HuH-7.5 (cell line): ENCODE measurements at places on chromosomes 16 and 17.

GRCh38 chr17:63963123-63963522 is 9.6 kb downstream of the SCN4A start:
- DNase-seq, result no peak

DNA sequence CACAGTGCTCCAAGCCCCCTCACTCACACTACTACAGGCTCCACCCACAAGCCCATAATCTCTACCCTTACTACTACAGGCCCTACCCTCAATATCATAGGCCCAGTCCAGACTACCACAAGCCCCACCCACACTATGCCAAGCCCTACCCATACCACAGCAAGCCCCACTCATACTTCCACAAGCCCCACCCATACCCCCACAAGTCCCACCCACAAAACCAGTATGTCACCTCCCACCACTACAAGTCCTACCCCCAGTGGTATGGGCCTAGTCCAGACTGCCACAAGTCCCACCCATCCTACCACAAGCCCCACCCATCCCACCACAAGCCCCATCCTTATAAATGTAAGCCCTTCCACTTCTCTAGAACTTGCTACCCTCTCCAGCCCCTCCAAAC is 13.8 kb downstream of the RIPOR1 start:
- DNase-seq, result peak; percentile 59

DNA sequence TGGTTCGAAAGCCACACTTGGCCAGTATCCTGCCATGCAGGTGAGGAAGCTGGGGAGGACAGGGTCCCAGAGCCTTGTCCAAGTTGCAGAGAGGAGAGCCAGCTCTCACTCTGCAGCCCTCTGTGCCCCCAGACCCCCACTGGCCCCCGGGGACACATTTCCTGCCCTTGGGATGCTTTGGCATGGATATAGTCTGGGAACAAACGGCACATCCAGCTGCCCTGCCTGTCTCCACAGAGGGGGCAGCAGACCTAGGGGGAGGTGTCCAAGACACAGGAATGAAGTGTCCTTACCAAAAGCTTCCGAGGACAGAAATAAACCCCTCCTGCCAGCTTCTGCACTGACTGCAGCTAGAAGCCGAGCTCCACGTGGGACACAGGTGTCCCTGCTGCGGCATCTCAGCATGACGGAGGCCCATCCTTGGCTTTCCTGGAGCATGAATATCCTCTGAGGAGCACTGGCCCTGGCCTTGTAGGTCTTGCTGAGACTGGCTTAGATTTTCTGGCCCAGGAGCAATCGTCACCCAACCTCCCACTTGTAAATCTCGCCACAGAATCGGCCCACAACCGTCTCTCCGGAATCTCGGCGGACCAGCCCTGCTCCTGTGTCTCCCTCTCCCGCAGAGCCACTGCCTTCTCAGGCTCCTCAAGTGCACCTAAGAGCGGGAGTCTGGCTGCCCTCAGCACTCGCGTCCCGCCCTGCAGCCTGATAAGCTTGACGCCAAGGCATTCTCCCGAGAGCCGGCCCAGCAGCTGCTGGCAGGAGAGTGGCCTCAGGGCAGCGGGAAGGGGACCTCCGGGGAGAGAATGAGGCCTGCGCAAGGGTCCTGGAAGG is 1.1 kb upstream of the CAPN15 start:
- no peak for DNase-seq

GRCh38 chr16:22321340-22322001 is 24.3 kb downstream of the POLR3E start:
- peak; percentile 57 for DNase-seq

DNA sequence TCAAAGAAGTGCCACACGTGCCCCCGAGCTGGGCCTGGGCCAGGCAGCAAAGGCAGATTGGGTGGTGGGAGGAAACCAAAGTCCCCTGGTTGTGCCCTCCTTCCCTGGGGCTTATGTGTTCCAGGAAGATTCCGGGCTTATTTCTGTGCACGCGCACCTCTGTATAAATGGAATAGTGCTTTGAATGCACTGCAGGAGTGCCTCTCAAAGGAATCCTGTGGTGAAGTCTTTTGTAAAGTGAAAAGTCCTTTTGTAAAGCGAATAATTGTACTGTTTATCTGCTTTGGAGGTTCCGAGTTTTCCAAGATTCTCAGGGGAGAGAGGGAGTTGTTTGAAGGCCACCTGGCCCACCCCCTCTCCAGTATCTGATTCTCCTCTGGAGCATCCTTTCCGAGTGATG is 26.8 kb downstream of the C17orf75 start:
- no peak for DNase-seq

DNA sequence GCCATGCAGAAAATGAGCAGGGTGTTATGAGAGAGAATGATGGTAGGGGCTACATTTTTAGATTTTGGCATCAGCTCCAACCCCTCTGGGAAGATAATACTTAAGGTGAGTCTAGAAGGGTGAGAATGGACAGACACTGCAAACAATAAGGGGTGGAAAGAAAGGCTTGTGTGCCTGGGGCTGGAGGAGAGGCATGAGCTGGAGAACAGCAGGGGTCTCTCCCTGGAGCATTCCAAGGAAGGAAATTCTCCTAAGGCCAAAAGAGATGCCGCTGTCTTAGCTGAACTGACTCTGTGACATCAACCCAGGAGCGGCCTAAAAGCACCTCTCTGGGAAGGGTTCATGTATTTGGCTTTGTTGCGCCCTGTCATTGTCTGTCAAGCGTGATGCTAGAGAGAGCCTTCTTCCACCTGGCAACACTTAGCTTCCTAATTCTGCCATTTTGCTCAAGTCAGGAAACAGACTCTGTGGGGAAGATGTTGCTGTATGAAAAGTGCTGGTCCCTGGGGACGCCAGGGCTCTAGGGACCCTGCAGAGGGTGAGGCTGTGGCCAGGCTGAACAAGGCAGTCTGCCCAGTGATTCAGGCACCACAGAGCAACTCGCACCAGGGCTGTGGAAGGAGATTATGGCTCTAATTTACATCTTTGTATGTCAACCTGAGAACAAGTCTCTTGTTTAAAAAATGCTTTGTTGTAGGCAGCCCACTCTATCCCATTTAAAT is 225.7 kb downstream of the CBLN1 start:
- DNase-seq, result no peak

- no peak for DNase-seq
These were observed 250.8 kb downstream of the STX8 start for GRCh38 chr17:9324864-9325263.

- DNase-seq, result no peak
These were observed 173.0 kb upstream of the TOM1L1 start for GRCh38 chr17:54727624-54728023.

- no peak for DNase-seq
These were observed 719.7 kb upstream of the CDH8 start for GRCh38 chr16:62755938-62756337.

DNA sequence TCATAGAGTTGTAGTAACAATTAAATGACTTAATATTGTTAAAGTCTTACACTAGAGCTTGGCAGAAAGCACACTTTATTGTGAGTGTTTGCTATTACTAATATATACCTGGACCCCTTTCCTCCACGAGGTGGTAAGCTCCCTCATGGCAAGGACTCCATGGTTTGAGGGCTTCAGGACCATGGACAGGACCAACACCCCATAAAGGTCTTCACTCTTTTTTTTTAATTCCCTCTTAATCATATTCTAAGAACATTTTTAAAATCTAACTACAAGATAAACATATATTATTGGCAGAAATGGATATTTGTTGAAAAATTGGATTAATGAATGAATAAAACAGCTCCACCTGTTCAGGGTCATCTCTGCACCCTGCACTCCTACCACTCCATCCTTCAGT is 154.5 kb downstream of the CBLN1 start:
- no peak for DNase-seq

DNA sequence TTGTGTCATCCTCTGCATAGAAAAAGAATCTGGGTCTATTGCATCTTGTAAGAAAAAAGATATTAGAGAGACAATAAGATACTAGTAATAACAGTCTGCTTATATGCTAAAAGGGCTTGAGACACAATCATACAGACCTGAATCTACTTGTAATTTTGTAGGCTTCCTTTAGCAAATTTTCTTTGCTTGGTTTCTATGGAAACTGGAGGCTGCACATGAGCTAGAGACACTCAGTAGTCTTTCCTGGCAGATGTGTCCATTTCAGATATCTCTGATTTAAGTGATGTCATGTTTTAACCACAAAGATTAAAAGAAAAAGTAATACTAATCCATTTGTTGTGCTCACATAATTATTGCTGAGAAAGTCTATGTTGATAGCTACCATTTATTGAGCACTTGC is 123.9 kb upstream of the GNAO1 start:
- DNase-seq, result no peak

GRCh38 chr16:67016143-67016542 is 12.8 kb upstream of the CBFB start:
- DNase-seq, result no peak

- no peak for DNase-seq
These were observed 16.6 kb downstream of the NAGPA start for GRCh38 chr16:5016967-5017677.
